ENCODE measurements at places on chromosomes 1 and 21. TPM values are rescaled to one million over a fixed set of nuclear protein-coding genes. Genes with fewer than 3 reads are reported as not detected.
A peak's percentile ranks its signal among the peaks of the same experiment; 100 is the strongest.

- DNase-seq, result peak; percentile 31
These were observed 21.9 kb downstream of the RD3 start for GRCh38 chr1:211469938-211470529.

- no peak for DNase-seq
These were observed 111.3 kb downstream of the SETD4 start for GRCh38 chr21:35948982-35949381.

DNA sequence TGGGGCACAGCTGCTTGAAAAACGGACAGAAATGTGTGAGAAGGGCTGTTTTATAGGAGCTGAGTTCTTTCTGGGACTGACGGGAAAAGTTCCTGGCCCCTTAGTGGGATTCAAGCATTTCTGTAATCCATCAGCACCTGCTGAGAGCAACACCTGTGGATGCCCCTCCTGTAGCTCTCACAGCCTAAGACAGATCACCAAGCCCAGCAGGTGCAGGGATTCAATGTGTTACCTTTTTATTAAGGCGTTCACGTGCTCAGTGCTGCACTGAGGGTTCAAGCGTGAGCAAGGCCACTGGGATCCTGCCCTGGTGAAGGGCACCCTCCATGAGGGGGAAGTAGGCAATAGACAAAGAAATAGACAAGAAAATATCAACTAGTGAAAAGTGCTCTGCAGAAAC is 14.9 kb downstream of the OLFML2B start:
- DNase-seq, result no peak

GRCh38 chr1:187491082-187491720 is 662.5 kb downstream of the PLA2G4A start:
- no peak for DNase-seq

DNA sequence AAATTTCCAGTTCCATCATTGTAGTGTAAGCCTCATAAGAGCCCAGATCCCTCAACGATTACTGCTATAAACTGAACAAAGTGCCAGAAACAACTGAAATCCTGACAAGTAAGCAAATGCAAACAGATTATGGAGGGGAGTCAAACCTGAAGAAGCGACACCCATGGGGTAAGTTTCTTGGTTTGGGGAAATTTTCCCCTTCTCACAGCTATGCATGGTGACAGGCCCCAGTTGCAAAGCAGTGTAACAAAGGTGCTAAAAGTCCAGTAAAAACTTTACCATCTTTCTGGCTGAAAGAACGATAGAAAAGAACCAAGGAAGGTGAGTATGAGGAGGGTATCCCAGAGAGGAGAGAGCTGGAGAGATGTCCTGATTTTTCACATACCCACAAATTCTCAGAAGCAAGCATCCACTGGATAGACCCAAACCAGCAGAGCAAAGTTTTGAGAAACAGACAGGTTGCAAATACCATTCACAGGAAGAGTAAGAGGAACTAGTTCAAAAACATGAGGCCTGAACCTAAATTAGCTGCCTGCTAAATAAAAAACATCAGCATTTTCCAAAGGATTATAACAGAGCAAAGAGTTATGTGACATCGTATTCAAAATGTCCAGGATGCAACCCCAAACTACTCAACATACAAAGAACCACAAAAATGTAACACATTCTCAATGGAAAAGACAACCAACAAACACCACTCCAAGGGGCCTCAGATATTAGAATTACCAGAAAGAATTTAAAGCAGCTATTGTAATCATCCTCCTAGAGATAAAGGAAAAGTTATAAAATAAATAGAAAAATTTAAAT is 14.5 kb downstream of the SCYL3 start:
- DNase-seq, result no peak

GRCh38 chr1:211829343-211830054 is 1.1 kb downstream of the LPGAT1 start:
- peak; percentile 51 for DNase-seq

GRCh38 chr1:230610589-230610988 is 31.7 kb upstream of the COG2 start:
- no peak for DNase-seq

Gene AVPR1B
- total RNA-seq, result not detected

Gene AMY1C
- total RNA-seq, result not detected

Gene KLHDC7A
- total RNA-seq, result under 0.01 TPM

DNA sequence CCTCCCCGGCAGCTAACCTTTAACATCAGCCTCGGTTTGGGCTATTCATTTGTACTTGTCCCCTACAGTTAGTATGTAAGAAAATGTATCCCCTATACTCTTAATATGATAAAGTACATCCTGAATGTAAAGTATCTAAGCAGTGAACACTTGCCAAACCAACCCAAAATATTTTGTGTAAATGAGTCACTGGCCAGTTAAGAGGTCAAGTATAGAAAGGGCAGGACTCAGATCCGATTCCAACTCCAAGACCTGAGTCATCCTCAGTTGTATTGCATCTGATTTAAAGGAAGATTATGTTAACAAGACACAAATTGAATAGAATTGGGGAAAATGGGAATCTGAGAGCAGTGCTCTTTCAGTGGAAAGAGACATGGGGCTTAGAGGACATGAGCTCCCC is 84.4 kb downstream of the CD58 start:
- DNase-seq, result no peak

DNA sequence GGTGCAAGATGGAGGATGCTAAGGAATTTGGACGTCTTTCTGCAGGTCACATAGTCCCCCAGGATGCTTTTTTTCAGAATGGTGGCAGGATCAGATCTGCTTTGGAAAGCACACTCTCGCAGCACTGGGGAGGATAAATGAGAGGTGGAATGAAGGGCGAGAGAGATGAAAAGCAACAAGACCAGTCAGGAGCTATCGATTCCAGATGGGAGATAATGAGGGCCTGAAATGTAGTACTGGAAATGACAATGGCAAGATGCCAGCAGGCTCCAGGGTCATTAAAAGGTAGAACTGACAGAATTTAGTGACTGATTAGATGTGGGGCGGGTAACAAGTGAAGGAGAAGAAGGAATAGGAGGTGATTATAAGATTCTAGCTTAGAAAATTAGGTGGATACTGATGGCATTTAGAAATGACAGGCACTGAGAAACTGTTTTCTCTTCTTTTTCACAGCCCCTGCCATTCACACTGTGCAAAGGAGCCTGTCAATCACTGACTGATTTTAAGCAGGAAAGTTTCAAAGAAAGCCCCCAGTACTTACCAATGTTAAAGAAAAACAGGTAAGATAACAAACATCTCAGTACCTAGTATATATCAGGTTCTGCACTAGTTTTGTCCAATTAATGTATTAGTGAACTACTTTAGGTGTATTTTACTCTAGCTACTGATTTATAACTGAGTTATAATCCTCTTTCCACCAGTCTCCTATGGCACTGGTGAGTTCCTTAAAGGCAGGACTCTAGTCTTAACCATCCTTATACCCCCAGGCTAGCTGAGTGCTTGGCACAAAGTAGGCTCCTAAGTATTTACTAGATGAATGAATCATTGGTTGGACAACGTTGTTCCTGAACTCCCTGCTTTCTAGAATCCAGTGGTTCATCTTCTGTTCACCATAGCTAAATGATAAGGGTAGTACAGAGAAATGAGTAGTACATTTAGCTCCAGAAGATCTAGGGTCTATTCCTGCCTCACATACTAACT is 9.2 kb downstream of the PIGM start:
- no peak for DNase-seq

DNA sequence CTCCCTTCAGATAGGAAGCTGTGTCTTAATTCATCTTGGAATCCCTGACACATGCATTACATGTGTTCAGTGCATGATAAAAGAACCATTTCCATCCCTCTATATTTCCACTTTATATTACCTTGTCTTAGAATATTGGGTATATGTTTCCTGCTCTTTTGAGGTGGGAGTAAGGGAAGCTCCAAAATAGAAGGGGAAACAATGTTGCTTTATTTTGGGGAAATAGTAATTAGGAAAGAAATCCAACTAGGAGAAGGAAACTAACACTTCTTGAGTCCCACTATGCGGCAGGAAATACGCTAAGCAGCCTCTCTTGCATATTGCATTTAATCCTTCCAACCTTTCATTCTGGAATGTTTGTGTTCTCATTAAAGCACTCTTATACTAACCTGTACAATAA is 89.4 kb upstream of the VAV3 start:
- no peak for DNase-seq
